ENCODE measurements at places on chromosomes 16 and 17.

GRCh38 chr17:1482680-1483079, 9.8 kb downstream of the MYO1C start:
- no peak for DNase-seq

DNA sequence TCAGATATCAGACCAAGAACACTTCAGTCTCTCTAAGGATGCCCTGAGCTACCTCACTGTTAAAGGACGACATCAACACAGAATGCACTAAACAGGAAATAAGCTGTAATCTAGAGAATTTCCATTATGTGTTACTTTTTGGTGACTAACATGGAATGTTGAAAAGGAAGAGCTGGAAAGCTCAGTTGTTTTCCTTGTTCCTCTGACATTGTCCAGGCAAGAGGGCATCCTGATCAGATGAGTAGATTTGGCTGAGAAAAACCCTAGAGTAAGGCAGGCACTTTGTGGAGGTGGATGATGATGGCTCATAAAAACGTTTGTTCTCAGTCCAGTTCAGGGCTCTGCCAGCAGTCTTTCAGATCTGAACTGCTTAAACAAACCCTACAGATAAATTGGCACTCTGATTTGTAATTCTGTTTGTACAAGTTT, 34.0 kb downstream of the DGKE start:
- peak; percentile 44 for DNase-seq

DNA sequence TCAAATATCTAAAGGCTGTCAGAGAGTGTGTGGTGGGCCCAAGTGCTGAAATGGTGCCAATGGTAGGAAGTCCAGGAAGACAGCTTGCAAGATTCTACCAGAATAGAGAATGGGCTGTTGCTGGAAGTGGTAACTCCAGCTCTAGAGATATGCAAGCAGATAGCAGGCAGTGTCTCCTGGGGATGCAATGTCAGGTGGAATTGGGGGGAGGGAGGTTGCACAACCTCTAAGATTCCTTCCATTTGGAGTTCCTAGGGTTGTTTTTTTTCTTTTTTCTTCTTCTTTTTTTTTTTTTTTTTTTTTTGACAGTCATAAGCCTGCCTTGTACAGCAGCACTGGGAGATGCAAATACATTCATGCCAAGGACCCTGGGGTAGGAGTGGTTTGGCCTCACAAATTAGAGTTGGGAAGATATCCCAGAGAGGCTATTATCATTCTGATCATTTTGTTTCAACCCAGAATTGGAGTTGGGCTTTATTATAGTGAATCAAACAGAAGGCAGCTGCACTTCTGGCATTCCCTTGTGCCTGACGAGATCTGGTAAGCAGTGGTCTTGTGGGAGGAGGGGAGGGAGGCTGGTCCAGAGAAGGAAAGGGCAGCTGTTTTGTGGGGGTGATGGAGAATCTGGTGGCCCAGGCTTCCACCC, 51.1 kb downstream of the SLC6A2 start:
- DNase-seq, result no peak

DNA sequence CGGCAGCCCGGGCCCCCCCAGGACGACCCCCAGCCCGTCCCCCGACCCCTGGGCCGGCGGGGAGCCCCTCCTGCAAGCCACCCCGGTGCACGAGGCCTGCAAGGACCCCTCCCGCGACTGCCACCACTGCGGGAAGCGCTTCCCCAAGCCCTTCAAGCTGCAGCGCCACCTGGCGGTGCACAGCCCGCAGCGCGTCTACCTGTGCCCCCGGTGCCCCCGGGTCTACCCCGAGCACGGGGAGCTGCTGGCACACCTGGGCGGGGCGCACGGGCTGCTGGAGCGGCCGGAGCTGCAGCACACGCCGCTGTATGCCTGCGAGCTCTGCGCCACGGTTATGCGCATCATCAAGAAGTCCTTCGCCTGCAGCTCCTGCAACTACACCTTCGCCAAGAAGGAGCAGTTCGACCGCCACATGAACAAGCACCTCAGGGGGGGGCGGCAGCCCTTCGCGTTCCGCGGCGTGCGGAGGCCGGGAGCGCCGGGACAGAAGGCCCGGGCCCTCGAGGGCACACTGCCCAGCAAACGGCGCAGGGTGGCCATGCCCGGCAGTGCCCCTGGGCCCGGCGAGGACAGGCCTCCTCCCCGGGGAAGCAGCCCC, 15.6 kb upstream of the ZFPM1 start:
- peak; percentile 54 for DNase-seq

DNA sequence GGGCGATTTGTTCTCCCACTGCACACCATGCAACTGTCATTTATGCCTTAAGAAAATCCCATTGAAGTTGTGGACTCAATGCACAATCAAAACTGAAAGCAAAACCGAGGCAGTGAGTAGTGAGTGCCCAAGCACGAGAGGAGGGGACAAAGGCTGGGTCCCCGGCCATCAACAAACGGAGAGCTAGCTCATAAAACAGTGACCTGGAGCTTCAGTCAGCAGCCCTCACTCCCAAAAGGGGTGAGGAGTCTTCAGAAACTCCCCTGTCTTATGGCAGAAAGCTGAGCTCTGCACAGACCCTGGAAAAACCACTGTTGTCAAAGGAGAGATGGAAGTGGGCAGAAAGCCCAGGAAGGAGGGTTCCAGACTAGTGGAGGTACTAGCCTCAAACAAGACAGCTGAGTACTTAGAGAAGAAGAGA, 96.9 kb downstream of the ADCY9 start:
- DNase-seq, result peak; percentile 68

- DNase-seq, result no peak
Observed at GRCh38 chr16:84932681-84933080, 78.7 kb downstream of the ZDHHC7 start.

DNA sequence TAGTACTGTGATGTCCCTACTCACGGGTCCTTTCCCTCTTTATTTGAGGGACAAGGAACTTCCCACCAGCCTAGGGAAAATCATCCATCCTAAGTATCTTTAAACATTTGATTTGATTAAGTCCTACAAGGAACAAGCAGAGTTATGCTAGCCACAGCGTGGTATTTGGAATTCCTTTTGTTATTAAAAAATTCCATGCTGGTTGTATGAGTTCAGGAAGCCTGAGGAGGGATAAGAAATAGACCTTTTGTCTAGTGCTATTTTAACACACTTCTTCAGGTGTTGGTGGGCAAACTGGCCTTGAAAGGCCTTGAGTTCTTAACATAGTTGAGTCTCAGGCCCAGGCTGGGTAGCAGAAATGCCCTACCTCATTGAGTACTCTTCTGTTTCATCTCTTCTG, 105.4 kb upstream of the TBX2 start:
- DNase-seq, result no peak

DNA sequence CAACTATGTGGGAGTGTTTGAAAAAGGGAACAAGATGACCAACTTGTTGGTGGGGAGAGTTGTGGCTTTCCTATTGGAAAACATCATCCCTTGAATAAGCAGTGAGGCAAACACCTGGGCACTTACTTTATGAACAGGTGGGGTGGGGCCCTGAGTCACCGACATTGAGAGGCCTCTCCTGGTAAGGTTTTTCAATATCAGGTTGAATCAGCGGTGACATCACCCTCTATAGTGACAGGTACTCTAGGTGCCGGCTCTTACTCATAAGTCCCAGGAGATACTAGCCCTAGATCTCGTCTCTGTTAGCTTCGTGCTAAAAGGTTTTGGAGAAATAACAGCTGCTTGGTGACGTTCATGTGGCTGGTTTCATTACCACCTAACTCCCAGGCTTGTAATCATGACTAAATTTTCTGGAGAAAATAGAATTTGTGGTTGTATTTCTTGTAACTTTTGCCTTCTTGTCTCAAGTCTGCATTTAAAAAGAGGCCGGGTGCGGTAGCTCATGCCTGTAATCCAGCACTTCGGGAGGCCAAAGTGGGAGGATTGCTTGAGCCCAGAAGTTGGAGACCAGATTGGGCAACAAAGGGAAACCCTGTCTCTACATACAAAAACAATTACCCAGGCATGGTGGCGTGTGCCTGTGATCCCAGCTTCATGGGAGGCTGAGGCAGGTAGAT, 19.3 kb downstream of the CDH1 start:
- no peak for DNase-seq

GRCh38 chr16:73034374-73034773, 13.6 kb downstream of the ZFHX3 start:
- DNase-seq, result no peak

GRCh38 chr17:16048811-16049449, 49.3 kb downstream of the TTC19 start:
- no peak for DNase-seq

DNA sequence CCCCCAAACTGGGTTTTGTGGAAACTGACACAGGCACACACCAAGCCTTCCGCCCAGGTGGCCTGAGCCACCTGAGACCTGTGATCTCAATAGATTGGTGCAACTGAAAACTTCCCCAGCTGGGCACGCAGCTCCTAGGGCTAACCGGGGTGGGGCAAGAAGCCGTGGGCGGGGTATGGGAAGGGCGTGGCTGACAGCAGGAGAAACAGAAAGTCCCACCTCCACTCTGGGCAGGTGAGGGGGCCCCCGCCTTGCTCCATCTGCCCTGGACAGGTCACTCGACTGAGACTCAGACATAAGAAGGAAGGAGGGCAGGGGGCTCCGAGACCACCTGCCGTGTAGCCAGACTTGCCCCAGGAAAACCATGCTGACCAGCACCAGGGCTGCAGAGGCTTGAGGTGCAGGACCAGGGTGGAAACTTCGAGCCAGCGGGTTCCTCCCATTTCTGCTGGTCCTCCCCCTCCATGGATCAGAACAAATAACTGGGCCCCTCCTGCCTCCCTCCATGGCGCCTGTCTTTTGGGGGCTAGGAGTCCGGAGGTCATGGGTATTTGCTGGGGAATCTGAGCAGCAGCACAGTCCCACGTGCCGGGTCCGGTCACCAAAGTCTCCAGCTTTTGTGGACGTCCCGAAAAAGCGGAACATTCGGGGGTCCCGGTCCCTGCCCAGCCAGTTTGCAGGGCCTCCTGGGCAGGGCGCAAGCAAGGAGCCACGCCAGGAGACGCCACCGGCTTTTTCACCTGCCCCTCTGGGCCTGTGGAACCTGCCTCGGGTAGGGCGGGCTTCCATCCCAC, 1.3 kb downstream of the TIMP2 start:
- DNase-seq, result peak; percentile 87

DNA sequence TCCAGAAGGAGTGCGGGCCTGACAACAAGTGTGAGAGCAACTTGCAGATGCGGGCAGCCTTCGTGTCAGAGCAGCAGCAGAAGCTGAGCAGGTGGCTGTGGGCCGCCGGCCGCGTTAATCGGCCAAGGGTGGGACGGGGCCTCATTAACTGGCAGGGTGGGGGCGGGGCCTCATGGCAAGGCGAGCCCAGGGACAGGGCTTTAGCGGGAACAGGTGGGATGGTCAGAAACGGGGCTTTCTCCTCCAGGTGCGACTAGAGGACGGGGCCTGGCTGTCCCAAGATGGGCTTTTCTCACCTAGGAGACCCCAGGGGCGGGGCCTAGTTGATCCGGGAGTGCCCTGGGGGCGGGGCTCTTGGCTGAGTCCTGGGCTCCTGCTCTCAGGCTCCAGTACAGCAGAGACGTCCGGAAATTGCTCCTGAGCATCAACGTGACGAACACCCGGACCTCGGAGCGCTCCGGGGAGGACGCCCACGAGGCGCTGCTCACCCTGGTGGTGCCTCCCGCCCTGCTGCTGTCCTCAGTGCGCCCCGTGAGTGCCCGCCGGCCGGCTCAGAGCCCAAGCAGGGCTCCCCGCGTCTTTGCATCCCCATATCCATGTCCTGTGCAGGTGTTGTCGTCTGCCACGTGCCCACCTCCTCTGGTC, 18.4 kb upstream of the PDK2 start:
- DNase-seq, result no peak

DNA sequence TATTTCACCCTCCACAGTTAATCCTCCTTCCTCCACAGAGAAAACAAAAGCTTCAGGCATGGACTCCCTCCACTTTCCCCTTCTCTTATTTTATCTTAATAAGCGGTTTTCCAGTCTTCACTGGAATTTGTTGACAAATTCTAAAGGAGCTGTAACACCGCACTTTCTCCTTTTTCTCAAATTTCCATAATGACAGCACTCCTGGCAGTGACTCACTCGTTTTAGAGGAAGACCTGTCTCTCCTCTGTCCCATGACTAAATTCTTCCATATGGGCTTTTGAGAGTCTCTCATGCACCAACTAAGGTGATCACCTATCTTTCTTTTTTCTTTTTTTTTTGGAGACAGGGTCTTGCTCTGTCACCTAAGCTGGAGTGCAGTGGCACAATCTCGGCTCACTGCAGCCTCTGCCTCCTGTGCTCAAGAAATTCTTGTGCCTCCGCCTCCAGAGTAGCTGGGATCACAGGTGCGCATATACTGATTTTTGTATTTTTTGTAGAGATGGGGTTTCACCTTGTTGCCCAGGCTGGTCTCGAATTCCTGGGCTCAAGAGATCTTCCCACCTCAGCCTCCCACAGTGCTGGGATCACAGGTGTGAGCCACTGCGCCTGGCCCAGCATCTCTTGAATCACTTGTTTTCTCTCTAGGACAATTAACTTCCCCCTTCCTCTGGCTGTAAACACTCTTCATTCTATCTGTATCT, 7.7 kb downstream of the ITGAM start:
- peak; percentile 66 for DNase-seq

GRCh38 chr17:76738468-76738850, 540 bp downstream of the MFSD11 start:
- DNase-seq, result peak; percentile 33

- DNase-seq, result peak; percentile 35
Observed at GRCh38 chr16:79599256-79599836, 1.2 kb downstream of the MAF start.

DNA sequence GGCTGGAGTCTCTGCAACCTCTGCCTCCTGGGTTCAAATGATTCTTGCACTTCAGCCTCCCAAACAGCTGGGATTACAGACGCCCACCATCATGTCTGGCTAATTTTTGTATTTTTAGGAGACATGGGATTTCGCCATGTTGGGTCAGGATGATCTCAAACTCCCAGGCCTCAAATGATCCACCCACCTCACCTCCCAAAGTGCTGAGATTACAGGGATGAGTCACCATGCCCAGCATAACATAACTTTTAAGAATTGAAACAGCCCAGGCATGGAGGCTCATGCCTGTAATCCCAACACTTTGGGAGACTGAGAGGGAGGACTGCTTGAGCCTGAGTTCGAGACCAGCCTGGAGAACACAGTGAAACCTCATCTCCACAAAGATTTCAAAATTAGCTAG, 2.5 kb downstream of the RSL1D1 start:
- peak; percentile 62 for DNase-seq

DNA sequence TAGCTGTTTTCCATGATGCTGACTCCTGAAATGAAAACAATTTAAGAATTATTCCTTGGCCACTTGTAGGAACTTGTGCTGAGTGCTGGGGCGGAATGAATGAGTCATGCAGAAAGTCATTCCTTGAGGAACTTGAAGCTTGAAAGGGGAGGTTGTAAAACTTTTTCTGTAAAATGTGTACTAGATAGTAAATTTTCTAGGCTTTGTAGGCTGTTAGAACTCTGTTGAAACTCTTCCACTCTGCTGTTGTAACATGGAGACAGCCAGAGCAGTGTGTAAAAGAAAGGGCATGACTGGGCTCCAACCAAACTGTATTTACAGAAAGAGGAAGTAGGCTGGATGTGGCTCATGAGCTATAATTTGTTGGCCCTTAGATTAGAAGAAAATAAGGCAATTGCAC, 46.1 kb downstream of the ABCA8 start:
- DNase-seq, result peak; percentile 90

- no peak for DNase-seq
Observed at GRCh38 chr17:71793518-71793917, 327.3 kb upstream of the SOX9 start.
